Right cardiac atrium (tissue), 5 donors: ENCODE measurements at places on chromosomes 3 and 15.

GRCh38 chr15:81032818-81033217, 32.1 kb downstream of the TLNRD1 start:
- no peak for DNase-seq

- DNase-seq = no peak
These were observed 2.0 kb upstream of the PPCDC start for GRCh38 chr15:75021341-75021740.

DNA sequence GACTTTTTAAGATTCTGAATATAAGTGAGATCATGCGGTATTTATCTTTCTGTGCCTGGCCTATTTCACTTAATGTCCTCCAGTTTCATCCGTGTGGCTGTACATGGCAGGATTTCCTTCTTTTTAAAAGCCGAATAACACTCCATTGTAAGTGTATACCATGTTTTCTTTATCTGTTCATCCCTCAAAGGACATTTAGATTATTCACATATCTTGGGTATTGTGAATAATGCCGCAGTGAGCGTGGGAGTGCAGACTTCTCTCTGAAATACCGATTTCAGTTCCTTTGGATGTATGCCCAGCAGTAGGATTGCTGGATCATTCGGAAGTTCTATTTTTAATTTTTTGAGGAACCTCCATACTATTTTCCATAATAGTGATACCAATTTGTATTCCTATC, 136.1 kb downstream of the APBA2 start:
- DNase-seq = no peak

DNA sequence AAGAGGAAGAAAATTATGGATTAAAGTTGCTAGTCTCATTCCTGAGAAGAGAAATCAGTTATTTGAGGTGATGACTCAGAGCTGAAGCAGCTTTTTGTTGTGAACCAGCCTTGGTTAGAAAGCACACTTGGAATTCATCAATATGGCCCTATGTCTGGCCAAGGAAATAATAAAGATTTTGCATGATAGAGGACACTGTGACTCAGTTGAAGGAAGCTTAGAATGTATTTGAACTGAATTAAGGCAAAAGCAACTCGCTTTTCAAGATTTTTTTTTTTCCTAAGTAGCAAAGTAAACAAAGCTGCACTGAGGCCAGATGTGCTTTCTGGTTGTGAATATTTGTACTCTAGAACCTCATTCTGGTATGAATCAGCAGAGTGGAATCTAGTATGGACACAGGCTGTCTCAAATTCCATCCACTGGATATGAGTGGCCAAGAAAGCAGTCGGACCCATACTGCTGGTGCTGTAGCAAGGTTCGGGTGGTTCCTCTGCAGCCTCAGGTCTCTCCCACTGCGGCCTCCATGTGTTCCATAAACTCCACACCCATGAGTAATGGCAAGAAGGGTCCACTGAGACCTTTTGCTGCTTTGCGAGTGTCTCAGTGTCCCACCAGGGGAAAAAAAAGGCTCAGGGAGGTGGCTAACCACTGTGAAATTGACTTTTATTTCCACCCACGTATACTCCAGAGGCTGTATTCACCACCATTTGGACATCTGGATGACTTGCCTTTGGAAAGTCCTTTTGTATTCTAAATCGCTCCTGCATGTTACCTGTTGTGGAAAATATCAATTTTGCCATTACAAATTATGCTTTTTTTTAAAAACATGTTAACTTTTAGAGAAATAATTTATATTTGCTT, 53.1 kb downstream of the TGFBR2 start:
- DNase-seq = no peak

- no peak for DNase-seq
These were observed 166.9 kb upstream of the TMC3 start for GRCh38 chr15:81540909-81541308.

DNA sequence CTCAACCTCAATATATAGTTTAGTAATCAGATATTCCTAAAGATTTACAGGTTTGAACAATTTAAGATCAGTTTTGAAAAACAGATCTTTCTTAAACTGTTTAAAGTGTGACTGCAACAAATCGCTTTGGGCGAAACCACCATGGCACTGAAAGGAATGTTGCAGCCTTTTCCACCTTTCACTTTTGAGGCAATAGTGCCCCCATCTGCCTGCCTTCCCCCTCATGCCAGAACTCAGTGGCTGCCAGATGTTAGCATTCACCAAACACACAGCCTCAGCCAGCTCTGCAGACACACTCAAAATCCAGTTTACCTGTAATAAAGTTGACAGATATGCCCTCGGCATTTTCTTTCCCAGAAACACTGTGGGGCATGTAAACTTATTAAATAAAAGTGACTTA, 3.3 kb downstream of the LYSMD4 start:
- peak; percentile 38 for DNase-seq

DNA sequence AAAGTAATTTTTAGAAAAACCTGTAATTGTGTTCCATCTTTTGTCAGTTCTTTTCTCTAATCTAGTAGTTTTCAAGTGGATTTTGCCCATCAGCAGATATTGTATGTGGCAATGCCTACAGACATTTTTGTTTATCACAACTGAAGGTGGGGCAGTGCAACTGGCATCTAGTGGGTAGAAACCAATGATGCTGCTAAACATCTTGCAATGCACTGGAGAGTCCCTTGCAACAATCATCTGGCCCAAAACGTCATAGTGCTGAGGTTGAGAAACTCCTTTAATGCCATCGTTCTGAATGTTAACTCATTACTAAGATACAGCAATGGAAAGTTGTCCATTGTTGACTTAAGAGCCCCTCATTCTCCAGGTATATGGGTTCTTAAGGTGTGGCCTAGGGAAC, 80.1 kb downstream of the BTD start:
- DNase-seq = no peak
